ENCODE measurements at places on chromosomes 7 and 10. TPM values are rescaled to one million over a fixed set of nuclear protein-coding genes. Genes with fewer than 3 reads are reported as not detected.

MYOZ1 gene
- polyA plus RNA-seq: 1.9 TPM

TRIM24 gene
- polyA plus RNA-seq: 67.0 TPM

RBM20 gene
- 0.03 TPM for polyA plus RNA-seq

PGAM2 gene
- polyA plus RNA-seq: 5.1 TPM

GPR85 gene
- polyA plus RNA-seq: not detected

SPAM1 gene
- not detected for polyA plus RNA-seq

DEPP1 gene
- 0.37 TPM for polyA plus RNA-seq

SPDYE6 gene
- not detected for polyA plus RNA-seq

NPSR1 gene
- not detected for polyA plus RNA-seq

IMMP2L gene
- 14.0 TPM for polyA plus RNA-seq

PDK4 gene
- 0.07 TPM for polyA plus RNA-seq

GCK gene
- 7.7 TPM for polyA plus RNA-seq

SFXN2 gene
- polyA plus RNA-seq: 7.2 TPM

HYAL4 gene
- polyA plus RNA-seq: not detected

OR6V1 gene
- not detected for polyA plus RNA-seq

- DNase-seq: peak; percentile 99
Observed at GRCh38 chr10:110918269-110918642, 724 bp downstream of the BBIP1 start.

DNA sequence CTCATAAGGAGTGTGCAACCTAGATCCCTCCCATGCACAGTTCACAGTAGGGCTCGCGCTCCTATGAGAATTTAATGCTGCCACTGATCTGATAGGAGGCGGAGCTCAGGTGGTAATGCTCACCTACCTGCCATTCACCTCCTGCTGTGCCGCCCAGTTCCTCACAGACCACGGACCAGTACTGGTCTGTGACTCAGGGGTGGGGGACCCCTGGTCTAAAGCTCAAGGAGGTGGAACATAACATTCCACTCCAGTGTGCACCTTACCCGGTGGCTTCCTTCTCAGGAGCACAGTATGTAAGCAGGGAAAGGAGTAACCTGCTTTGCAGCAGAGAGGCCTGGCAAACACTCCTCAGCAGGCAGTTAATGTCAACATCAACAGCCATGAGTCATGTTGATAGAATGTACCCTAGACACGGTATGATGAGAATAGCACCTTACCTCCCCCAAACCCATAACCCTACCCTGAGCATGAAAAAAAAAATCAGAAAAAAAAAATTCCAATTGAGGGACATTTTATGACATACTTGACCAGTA lies 273.5 kb downstream of the FGFR2 start:
- DNase-seq: no peak

GRCh38 chr7:84948634-84949033 lies 238.2 kb downstream of the SEMA3D start:
- no peak for DNase-seq

GRCh38 chr7:46156086-46156485 lies 235.0 kb upstream of the IGFBP3 start:
- no peak for DNase-seq

GRCh38 chr10:16583382-16583781 lies 61.7 kb upstream of the C1QL3 start:
- no peak for DNase-seq

DNA sequence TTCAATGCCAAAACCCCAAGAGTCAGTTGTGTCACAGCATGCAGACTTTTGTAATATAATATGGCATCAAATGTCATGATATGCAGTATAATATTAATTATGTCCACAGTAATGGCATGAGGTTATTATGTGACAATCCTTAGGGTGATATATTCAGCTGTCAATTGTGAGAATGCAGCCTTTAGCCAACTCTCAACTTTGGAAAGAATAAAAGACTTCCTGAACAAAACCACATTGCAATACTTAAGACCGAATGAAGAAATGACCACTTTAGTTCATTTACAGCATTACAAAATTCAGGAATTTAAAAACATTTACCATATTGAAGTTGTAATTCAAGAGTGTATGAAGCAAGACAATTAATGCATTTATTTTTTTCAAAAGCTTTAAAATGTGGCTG lies 45.4 kb downstream of the CPVL start:
- no peak for DNase-seq

DNA sequence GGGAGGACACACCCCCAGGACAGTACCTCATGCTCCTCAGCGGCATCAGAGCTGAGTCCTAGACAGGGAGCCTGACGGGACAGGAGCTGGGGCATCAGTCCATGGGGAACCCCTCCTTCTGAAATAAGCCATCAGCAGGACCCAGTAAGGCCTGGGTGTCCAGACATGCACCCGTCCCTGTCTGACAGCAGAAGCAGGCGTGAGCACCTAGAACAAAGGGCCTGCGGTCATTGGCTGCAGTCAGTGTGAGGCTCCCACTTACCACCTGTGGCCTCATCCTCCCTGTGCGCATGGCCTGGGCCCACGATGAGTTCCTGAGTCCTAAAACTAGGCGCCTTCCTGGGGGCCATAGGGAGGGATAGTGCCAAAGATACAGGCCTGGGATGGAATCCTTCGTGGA lies 484.7 kb downstream of the PTPRN2 start:
- no peak for DNase-seq

GRCh38 chr7:371119-371778 lies 81.3 kb downstream of the FOXL3 start:
- DNase-seq: no peak

GRCh38 chr10:30832001-30832748 lies 199.5 kb downstream of the ZNF438 start:
- DNase-seq: no peak

- DNase-seq: no peak
Observed at GRCh38 chr10:129320340-129320739, 146.7 kb upstream of the MGMT start.

- DNase-seq: no peak
Observed at GRCh38 chr7:30761214-30762156, 9.6 kb downstream of the INMT start.

DNA sequence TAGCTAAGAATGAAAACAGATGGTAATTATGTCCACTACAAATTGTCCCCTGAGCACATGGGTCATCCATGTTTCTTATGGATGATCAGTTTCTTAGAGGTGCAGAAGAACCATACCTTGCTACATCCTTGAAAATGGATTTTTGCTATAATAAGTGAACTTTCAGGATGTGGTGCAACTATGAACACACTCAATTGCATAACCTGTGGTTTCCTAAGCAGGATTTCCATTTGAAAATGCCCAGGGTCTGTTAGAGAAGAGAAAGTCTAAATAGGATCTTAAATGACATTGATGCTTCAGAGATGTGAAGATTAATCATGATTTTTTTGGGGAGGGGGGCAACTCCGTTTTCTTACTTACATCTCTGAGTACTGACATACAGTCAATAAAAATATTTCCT lies 39.6 kb upstream of the CACNB2 start:
- DNase-seq: no peak

DNA sequence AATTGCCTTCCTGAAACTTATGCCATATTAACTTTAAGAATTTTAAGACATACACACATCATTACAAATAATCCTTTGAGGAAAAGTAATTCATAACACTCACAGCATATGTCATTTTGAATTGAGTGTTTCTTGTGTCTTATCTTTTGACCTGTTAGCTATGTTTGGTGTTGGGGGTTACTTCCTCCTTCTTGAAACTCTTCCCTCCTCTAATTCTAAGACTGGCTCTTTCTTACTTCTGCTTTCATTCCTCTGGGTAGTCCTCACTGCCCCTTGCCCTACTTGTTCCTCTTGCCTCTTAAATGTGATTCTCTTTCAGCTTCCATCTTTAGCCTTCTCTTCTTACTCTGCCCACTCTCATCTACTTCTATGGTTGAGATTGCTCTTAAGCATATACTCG lies 28.3 kb upstream of the PIP4K2A start:
- no peak for DNase-seq

DNA sequence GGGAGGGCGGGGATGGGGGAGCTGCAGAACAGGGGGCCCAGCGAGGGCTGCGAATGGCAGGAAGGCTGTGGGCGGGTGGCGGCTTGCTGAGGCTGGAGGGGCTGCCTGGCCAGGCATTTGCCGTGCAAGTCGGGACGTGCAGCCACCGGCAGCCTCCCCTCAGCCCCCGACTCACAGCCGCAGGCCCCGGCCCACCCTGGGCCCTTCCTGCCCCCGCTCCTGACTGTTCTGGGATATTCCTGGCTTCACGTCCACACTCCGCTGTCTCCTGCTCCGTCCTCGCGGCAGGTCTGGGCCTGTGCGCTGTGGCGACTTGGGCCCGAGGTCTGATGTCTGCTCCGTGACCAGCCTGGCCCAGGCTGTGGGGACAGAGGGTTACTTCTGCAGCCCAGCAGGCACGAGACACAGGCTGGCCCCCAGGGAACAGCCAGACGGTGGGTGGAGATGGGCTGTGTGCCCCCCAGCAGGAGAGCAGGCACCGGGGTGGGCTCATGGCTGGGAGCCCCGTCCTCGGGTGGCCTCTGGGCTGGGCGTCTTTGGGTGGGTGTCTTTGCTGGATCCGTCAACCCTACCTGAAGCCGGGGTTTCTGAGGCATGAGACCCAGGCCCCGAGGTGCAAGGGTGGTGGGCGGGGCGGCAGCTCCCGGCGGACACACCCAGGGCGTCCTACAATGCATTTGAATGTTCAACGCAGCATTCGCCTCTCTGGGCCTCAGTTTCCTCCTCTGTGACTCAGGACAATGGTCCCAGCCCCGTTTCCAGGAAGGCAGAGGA lies 86.5 kb downstream of the FOXL3 start:
- no peak for DNase-seq

GRCh38 chr7:79979437-79979836 lies 155.2 kb upstream of the GNAI1 start:
- no peak for DNase-seq

- DNase-seq: no peak
Observed at GRCh38 chr7:55024776-55025175, 6.0 kb downstream of the EGFR start.

DNA sequence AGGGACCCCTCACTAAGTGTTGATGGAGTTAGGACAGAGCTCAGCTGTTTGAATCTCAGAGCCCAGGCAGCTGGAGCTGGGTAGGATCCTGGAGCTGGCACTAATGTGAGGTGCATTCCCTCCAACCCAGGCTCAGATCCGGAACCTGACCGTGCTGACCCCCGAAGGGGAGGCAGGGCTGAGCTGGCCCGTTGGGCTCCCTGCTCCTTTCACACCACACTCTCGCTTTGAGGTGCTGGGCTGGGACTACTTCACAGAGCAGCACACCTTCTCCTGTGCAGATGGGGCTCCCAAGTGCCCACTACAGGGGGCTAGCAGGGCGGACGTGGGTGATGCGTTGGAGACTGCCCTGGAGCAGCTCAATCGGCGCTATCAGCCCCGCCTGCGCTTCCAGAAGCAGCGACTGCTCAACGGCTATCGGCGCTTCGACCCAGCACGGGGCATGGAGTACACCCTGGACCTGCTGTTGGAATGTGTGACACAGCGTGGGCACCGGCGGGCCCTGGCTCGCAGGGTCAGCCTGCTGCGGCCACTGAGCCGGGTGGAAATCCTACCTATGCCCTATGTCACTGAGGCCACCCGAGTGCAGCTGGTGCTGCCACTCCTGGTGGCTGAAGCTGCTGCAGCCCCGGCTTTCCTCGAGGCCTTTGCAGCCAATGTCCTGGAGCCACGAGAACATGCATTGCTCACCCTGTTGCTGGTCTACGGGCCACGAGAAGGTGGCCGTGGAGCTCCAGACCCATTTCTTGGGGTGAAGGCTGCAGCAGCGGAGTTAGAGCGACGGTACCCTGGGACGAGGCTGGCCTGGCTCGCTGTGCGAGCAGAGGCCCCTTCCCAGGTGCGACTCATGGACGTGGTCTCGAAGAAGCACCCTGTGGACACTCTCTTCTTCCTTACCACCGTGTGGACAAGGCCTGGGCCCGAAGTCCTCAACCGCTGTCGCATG lies 5.2 kb downstream of the CHPF2 start:
- DNase-seq: no peak

DNA sequence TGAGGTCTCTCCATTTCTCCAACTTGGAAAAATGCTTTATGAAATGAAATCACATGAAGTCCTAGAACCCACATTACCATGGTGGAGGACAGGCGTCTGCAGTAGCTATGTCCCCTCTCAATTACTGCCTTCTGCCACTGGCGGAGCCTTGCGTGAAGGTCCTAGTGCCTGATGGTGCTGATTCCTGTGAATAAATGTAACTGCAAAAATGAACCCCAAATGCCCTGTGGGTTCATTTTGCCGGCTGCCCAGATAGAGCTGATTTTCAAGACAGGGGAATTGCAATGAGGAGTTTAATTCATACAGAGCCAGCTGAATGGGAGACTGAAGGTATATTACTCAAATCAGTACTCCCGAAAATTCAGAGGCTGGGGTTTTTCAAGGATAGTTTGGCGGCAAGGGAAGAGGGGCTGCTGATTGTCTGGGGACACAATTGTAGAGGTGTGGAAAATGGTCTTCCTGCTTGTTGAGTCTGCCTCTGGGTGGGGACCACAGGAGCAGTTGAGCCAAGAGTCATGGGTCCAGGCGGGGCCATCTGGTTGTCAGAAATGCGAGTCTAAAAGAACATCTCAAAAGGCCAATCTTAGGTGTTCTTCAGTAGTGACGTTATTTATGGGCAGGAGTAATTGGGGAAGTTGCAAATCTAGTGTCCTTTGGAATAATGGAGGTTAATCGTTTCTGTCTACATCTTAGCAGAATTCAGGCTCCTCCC lies 13.5 kb downstream of the PRF1 start:
- DNase-seq: no peak

DNA sequence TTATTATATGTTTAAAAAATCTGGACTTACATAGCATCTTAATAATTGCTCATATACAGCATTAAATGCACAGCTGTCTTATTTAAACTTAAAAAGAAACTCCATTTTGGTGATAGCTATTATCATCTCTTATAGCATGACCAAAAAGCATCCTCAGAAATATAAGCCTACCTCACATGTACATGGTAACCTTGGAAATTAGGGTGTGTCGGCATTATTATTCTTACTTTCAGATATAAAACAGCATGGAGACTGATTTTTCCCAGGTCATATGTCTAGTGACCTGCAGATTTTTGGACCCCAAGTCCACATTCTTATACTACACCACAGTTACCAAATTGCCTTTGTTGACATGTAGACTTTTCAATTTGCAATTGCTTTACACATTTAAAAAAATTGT lies 29.1 kb upstream of the ITGB1 start:
- DNase-seq: no peak

DNA sequence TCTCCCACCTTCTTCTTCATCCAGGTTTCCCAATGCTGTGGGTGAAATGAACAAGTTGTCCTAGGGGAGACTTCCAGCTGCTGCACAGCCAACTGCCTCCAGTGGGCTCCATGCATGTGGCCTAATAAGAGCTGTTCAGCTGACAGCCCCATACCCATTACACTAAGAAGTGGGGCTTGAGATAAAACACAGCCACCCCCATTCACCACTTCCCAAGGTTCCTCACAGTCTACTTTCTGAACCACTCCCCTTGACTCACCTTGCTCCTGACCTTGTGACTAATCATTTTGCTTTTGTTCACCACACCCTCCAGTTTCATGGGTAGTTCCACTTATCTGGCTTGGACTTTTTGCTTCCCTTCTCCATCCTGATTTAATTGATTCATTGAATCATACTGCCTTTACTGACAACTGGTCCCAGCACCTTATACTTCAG lies 119.3 kb downstream of the CABCOCO1 start:
- no peak for DNase-seq

GRCh38 chr7:44489955-44490350 lies 505 bp downstream of the NUDCD3 start:
- no peak for DNase-seq

- peak; percentile 48 for DNase-seq
Observed at GRCh38 chr7:2384354-2385243, 18.8 kb upstream of the CHST12 start.

All from GM23338 (cell line).